ENCODE measurements at places on chromosomes 5 and 9.

DNA sequence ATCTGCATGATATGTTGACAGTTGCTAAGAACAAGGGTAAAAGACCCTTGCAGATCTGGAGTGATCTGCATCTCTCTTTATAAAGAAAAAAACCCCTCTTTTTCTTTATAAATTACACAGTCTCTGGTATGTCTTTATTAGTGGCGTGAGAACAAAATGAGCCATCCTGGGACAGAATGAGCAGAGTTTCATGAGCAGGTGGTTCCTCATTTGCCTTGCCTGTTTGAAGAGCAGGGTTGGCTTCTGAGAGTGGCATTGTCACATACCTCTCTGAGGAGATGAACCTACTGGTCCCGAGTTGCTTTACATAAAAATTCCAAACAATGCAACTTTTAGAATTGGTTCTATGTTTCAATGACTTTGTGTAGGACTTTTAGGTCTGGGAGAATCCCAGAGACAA, 94.3 kb downstream of the INSYN2B start:
- DNase-seq: no peak

DNA sequence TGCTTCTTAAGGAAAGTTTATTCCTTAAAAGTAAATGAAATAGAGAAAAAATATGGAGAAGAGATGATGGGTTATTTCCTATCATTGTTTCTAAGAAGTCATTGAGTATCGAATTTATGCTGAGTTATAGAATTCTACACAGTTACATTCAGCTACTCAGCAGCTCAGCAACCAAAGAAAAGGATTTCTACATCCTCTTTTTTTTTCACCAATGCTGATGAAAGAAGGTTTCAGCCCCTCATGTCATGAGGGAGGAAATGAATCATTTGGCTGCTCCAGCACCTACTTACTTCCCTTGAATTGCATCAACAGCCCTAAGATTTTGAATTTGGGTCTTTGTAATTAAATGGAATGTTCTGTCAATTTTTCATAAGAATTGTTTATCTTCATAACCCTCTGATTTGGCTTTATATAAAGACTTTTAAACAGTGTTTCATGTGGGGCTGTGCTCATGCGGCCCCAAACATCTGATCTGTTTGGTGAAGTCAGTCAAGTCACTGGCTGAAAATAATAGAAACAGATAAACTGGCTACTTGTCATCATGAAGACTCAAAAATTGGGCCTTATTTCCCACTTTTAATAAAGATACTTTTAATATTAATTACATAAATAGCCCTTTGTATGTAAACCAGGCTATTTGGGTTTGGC, 18.5 kb upstream of the SNX2 start:
- no peak for DNase-seq

DNA sequence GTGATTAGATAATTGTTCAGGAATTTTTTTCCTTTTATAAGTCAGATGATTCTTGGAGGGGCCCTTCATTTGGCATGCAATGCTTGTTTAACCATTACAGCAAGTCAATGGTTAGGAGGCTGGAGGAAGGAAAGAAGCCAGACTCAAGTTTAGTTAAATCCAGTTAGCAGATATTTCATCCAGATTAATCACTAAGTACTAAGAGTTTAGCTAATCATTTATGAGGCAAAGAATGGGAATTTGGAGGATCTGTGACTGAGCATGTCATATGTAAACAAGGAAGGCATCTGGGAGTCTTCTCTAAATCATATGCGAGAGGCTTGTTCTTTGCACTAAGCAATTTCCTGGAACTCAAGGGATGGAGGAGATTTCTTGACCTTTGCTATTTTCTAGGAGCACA, 145.3 kb upstream of the SGCD start:
- no peak for DNase-seq

DNA sequence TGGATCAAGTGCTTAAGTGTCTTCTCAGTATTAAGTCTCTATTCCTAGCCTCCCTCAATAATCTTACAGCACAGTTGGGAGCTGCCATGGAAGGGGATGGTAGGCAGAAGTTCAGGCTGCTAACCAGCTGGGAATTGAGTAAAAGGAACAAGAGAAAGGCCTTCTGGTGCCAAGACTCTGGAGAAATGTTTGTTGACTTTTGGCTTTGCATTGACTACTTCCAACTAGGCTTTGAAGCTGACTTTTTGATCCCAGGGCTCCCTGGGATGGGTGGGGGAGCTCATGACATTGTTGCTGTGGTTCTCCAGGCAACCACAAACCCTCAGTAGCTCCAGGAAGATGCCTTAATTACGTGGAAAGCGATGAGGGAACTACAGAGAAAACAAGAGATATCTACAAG, 85.2 kb upstream of the HTR4 start:
- DNase-seq: no peak

DNA sequence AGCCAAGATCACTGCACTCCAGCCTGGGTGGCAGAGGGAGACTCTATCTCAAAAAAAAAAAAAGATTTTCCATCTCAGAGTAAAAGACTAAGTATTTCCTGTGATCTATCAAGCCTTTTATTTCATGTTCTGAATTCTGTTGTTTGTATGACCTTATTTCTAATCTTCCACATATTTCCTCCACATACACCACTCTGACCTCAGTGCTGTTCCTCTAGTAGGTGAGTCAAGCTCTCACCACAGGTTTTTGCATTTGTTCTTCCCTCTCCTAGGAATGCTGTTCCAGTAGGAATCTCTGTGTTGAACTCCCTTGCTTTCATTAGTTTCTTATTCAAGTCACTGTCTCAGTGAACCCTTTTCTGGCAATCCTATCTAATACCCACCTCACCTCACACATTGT, 68.1 kb downstream of the INVS start:
- no peak for DNase-seq

GRCh38 chr9:114050226-114050568, 27.9 kb downstream of the AMBP start:
- no peak for DNase-seq

DNA sequence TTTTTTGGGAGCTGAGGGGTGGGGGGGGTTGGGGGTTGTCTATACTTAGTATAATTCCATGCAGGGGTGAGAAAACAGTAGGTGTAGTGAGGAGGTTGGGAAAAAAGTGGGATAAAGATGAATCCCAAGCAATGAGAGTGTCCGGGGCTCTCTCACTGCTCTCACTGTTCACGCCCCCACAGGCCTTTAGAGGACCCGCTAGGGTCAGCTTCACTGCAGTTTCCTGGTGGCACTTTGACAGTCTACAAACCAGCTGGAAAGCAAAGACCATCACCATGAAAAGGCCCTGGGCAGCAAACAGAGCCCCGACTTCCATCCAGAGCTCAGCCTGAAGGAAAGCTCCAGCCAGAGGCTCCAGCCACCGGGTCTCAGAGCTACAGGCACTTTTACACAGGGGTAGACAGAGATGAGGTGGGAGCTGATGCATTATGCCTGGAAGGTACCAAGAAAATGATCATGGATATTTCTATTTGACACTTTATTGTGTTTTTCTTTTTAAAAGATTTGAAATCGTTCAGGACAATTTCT, 355.1 kb downstream of the ADAMTS6 start:
- DNase-seq: no peak

DNA sequence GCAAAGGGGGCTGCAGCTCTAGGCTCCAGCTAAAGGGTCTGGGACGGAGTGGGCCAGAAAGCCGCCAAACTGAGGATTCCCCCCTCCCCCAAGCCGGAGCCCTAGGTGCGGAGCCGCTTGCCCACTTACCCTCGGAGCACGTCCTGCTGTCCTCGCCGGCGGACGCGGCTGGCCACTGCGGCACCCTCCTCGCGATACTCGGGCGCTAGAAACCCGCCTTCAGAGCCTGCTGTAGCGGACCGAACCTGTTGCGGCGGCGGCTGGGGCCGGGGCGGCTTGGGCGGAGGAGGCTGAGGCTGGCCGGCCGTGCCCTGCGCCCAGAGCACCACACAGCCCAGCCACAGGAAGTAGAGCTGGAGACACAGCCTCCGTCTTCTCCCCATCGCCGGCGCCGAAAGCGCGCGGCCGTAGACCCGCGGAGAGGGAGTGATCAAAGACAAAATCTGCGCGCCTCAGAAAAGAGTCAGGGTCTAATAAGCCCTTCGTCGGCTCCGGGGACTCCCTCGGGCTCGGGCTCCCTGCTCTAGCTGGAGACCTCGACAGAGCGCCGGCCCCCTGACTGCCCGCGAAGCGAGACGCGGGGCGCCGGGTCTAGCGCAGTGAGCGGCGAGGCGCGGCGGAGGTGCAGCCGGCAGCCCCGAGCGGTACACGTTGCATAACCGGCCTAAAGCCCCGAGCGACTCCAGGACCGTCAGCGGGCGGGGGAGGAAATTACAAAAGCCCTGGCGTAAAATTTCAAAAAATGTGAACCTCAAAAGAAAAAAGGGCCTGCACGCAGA, 635 bp downstream of the FBN2 start:
- DNase-seq: no peak

DNA sequence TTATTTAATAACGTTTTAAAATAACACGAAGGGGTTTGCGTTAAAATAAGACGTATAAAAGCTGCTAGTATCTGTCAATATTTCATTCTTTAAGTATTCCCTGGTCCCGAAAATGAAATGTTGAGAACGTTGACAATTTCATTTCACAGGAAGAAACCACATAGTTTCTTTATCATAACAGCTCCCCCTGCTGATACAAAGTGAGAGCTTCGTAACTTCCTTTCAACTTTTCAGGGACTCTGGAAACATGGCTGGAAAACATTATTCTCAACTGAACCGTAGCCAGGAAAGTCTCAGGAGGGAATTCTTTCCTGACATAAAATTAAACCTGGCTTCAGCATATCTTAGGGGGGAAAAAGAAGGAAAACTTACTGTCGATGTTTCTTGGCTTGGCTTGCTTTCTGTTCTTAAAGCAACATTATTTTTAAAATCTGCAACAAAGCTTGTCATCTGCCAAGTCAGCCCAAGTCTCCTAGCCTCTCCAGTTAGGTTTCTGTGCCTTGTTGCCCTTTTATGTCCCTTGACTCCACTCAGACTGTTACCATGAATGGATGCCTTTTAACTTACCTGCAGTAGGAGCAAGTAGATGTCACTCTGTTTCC, 122.9 kb upstream of the DAB2 start:
- no peak for DNase-seq

- no peak for DNase-seq
Measured at GRCh38 chr5:119816055-119816454, 186.7 kb downstream of the FAM170A start.

DNA sequence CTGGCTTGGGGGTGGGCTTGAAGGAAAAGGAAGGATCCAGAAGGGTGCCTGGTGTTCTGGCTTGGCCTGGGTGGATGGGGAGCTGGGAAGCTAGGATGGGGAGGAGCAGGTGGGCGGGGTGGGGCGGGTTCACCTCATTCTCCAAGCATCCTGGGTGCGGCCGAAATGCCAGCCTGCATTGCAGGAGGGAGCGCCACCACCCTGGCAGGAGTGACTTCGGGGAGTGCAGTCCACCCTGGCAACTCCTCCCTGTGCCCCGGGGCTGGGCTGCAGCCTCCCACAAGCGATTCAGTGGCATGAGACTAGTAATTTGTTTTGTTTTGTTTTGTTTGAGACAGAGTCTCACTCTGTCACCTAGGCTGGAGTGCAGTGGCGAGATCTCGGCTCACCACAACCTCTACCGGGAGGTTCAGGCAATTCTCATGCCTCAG, 5.5 kb downstream of the TTC16 start:
- DNase-seq: no peak

DNA sequence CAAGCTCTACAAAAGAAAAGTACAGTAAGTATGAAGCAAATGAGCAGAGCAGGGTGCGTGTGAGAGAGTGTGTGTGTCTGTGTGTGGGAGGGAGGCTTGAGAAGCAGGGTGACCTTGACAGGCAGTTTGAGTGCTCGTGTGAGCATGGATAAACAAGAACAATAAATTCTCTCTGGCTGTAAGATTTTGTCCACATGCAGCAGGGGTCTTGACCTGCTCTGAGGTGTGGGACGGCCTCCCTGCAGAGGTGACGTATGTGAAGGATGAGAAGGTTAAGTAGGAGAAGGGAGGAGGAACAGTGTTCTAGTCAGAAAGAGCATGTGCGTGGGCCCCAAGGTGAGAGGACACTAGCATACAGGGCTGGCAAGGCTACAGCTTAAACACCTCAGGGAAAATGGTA, 49.0 kb downstream of the SPTLC1 start:
- DNase-seq: no peak

GRCh38 chr5:76085243-76085579, 2.0 kb downstream of the SV2C start:
- DNase-seq: no peak

DNA sequence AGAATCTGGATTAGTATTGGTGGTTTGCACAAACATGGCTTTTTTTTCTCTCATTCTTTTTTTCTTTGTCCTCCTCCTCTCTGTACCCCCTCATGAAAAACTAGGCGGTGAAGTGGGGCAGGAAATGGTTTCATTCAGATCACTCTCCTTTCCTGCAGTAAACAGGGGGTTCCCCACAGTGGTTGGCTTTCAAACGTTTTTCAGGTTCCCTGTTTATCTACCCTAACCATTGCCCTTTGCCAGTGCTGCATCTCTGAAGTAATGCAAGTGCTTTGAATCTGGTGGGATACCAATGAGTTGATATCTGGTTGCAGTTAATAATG, 29.8 kb downstream of the NR4A3 start:
- peak; percentile 22 for DNase-seq

GRCh38 chr9:118059484-118060278, 355.5 kb downstream of the TLR4 start:
- DNase-seq: no peak

GRCh38 chr5:31937703-31938102, 236.4 kb downstream of the GOLPH3 start:
- no peak for DNase-seq

DNA sequence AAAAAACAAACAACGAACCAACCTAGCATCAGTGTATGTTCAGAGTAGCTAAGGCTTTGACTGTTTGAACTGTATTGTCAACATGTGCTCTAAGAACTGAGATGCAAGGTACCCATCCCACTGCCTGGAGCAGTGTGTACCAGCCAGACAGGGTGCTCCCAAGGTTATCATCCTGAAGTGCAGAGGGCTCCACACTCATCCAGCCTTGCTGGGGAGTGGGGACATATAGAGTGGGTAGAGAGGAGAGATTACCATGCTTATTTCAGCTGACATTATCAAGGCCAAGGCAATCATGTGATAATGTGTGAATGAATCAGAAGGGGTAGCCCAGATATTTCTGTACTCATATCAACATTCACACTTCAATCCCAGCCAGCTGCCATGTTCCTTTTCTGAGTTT, 68.7 kb upstream of the ZNF622 start:
- DNase-seq: no peak

- DNase-seq: no peak
Measured at GRCh38 chr9:69970001-69970533, 73.6 kb upstream of the MAMDC2 start.

- no peak for DNase-seq
Measured at GRCh38 chr9:137788561-137789294, 88.9 kb upstream of the CACNA1B start.

GRCh38 chr5:113250341-113250953, 184.3 kb downstream of the TSSK1B start:
- no peak for DNase-seq

GRCh38 chr9:71814226-71814625, 45.9 kb upstream of the CEMIP2 start:
- no peak for DNase-seq

DNA sequence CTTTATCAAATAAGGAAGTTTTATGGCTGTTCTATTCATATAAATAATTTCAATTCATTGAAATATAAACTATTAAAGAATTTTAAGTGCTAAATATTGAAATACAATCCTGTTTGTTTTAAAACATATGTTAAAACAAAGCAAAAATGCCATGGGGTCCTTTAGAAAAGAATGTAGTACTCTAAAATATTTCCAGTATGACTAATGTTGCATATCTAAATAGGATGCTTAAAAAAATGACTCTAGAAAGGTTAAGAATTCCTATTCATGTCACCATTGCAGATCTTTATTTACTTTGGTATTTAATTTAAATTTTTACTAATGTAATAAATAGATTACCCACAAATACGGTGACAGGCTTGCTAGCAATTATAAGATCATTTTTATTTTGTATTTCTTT, 132.3 kb downstream of the ZNF608 start:
- DNase-seq: no peak

Measured in stimulated activated CD8-positive, alpha-beta memory T cell treated with anti-CD3 and anti-CD28 coated beads, Interleukin-2, amount 100 ng/mL, for 1 hour (primary cell).